ENCODE measurements at places on chromosomes 11 and 22.

DNA sequence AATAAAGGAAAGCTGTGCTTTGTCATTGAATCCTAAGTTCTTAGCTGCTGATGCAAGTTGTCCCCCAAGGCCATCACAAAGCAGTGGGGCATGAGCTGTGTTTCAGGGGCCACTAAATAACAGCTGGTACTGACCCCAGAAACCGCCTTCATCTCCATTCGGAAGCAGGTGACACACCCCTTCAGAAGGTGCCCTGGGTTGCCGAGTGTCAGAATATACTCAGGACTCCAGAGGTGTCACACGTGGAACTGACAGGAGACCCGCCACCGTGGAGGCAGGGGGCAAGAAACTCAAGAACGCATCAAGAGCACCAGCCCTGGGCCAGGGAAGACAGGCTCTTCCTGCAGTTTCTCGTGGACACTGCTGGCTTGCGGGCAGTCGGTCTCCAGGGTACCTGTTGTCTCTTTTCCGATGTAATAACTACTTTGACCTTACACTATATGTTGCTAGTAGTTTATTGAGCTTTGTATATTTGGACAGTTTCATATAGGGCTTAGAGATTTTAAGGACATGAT, 41.5 kb downstream of the PPP2R1B start:
- no peak for DNase-seq

- DNase-seq, result no peak
These were observed 61.4 kb upstream of the PTPRJ start for GRCh38 chr11:47918882-47919495.

DNA sequence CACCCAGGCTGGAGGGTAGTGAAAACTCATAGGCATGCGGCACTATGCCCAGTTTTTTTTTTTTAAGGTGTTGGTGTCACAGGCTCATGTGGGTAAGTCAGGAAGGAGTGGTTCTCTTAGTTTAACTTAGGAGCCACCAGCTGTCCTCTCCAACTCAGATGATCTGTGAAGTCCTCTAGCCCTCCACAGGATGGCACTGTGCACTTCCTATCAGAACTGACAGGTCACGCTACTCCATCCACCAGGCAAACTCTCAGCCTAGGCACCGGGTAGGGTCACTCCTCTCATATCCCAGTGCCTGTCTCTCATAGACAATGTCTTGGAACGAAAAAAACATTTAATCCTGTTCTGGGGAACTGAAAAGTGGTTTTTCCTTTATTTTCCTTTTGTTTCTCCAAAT, 16.5 kb downstream of the NAP1L4 start:
- DNase-seq, result peak; percentile 89

GRCh38 chr11:65066805-65067291, 8.5 kb upstream of the NAALADL1 start:
- DNase-seq, result no peak

DNA sequence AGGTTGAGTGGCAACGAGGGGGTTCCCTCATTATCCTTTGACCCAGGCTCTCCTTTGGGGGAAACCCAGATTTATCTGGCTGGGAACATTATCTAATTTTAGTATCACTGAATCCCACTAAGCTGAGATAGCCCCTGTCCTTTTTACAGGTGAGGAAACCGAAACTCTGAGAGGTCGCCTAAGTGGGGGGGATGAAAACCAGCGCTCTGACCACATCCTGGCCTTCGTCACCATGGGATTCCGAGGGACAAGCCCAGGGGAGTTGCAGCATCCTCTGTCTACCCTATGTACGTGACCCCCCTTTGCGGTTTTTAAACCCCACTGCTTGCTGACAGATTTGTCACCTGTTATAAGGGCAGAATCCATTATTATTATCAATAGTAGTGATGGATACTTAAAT, 61.0 kb downstream of the ISX start:
- DNase-seq, result no peak

- no peak for DNase-seq
These were observed 27.9 kb downstream of the SLC25A17 start for GRCh38 chr22:40791241-40791640.

GRCh38 chr22:33920197-33920540, at the start of gene LARGE1:
LARGE1 (minus strand) TSS chr22:33920476.
- no peak for DNase-seq

GRCh38 chr11:45995342-45995734, 72.9 kb downstream of the LARGE2 start:
- no peak for DNase-seq

GRCh38 chr22:35212009-35212408, 45.3 kb upstream of the HMGXB4 start:
- no peak for DNase-seq

- no peak for DNase-seq
These were observed 4.8 kb downstream of the RPS3 start for GRCh38 chr11:75403983-75404658.

- DNase-seq, result peak; percentile 45
These were observed 24.0 kb downstream of the SWAP70 start for GRCh38 chr11:9687711-9688477.

DNA sequence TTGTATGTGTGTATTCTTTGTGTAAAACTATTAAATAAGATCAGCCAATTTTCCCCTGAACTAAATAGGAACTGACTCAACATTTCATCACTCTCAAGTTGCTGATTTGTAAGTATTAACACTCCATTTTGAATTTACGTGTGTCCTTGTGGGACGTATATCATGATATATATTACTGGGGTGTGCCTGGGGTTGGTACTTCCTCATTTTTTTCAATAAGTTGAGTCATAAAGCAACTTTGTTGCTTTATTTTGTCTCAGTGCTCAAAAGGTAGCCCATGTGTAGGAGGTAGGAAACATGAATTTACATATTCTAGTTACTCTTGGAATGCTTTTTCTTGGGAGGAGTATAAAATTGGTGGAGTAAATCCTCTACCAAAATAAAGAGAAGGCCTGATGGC, 193.9 kb upstream of the RAG2 start:
- DNase-seq, result no peak

DNA sequence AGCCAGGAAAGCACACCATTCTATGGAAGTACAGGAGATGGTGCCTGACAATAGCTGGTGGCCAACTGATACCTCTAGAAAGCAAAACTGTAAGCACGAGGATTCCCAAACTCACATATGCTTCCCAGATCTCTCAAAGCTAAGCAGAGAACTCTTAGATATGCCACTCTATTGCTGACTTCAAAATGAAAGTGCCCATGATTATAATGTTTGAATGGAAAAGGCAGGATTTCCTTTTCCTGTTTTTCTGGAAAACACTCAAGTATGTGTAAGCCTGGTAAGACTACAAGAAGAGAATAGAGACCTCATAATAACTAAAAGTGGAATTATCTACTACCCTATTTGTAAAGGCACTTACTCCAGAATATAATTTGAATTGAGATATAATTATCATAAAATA, 2.6 kb upstream of the CARD18 start:
- DNase-seq, result no peak

- DNase-seq, result peak; percentile 41
These were observed 152.0 kb upstream of the SYN3 start for GRCh38 chr22:33209930-33210784.

- DNase-seq, result peak; percentile 49
These were observed 3.0 kb upstream of the GTSE1 start for GRCh38 chr22:46293577-46294260.

DNA sequence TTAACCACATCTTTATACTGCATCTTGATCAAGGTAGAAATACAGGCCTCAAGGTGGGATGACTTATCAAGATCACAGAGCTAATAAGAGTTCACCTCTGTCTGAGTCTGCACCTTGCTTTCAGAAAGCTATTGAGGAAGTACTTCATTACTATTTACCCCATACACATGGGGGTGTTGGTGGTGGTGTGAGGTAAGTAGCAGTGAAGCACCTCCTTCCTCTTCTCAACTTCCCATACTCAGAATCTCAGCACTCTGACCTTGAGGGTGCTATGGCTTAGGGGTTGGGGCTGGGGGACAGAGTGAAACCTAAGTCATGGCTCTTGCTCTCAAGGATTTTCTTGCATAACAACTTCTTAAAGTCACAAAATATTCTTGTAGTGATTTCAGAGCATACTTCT, 56.9 kb downstream of the ME3 start:
- DNase-seq, result no peak

GRCh38 chr11:58787903-58788302, 56.2 kb upstream of the GLYAT start:
- no peak for DNase-seq

DNA sequence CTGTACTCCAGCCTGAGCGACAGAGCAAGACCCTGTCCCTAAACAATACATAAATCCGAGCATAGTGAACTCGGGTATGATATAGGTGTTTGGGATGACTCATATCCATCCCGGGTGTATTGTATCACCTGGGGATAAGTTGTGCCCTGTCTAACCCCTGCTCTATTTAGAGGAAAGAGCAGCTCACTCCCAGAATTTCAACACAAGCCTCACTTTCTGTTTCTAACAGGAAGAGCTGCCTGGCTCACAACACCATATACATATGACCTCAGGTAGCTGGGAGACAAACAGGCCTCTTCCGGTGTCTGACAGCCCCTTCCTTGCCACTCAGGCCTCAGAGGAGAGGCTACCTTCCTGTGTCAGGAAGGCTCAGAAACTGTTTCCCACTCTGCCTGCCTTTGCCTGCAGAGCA, 9.9 kb upstream of the MICALL1 start:
- peak; percentile 38 for DNase-seq

DNA sequence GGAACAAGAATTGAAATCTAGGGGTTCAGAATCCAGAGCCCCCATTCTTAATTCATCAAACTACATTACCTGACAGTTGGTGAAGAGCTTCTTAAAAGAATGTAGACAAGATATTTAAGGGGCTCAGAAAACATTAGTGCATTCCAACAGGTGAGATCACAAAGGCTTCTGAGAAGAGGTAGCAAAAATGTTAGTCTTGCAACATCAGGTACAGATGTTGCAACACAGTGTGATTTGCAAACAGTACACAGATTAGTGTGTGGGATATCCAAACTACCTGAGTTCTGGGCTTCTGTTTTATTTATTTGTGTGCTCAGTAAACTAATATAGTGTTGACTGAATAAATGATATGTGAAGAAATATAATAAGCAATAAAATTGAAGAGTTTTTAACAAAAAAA, 11.8 kb downstream of the CASP4 start:
- no peak for DNase-seq

DNA sequence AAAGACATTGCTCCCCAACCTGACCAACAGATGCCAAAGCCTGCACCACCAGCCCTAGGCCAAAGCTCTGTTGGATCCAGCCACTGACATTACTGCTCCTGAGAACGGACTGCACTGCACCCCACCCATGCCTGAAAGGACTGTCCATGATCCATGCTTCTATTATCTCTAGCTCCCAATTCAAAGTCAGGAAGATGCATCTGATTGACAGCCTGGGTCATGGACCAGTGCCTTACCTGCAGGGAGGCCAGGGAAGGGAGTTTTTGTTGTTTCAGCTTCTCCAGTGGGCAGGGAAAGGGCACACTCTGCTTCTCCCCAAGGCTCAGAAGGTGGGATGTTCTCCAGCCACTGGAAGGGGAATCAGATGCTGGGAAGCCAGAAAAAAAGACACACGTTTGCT, 4.8 kb upstream of the PRDM11 start:
- no peak for DNase-seq

- DNase-seq, result no peak
These were observed 77.2 kb upstream of the INCENP start for GRCh38 chr11:62046568-62047100.

- no peak for DNase-seq
These were observed 613.5 kb downstream of the INSC start for GRCh38 chr11:15728207-15728606.

DNA sequence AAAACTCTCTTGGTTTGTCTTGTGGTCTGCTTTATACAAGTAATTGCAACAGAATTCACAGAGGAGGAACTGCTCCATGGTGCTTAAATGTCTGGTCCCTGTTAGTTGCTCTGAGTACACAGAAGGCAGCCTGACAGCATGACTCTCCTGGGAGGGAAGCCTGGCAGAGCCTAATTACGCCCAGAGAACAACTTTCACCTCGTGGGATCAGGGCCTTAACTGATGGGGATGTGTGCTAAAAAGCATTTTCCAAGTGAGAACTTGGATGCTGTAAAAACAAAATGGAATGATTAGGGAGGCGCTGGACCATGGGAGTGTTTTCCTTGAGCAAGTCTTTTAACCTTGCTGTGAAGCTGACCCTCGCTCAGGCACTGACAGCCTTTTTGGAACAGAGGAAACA, 154.0 kb upstream of the TENM4 start:
- no peak for DNase-seq

- DNase-seq, result no peak
These were observed 3.6 kb upstream of the SEPTIN5 start for GRCh38 chr22:19710769-19711106.
